ENCODE measurements at places on chromosomes 1 and 21.

- DNase-seq = no peak
Observed at GRCh38 chr1:18761948-18762840, 97.3 kb downstream of the TAS1R2 start.

DNA sequence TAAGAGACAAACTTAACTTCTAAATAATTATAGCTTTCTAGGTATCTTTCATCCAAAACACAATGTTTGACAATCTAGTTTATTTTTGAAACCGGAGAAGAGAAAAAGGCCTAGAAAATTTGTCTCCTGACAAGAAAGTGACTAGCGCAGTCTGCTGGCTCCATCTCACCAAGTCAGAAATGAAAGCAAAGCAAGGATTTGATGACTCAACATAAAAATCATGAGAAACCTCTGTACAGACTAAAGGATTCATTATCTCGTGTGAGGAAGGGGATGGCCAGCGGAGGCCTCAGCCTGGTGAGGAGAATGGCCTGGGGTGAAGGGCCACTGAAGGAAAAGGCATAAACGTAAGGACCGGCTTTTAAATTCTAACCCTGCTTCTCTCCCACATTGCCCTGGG is 20.0 kb upstream of the TSNAX start:
- no peak for DNase-seq

DNA sequence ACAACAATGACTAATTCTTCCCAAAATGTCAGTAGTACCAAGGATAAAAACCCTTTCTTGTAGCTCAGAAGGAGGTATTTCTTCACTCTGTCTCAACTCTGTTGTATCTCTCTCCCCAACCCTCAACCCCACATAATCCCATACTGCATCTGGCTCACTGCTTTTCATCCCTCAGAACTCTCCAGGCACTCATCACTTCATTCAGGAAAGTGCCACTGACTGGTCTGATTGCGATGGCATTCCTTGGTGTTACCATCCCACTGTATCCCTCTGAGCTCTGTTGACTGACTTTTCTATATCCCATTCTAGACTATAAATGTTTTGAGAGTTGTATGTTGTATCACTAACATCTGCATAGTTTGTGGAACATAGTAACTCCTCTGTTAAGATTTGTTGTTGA is 483.5 kb upstream of the ADGRL2 start:
- DNase-seq = no peak

GRCh38 chr1:188670837-188671236 is 1806.8 kb downstream of the BRINP3 start:
- no peak for DNase-seq

DNA sequence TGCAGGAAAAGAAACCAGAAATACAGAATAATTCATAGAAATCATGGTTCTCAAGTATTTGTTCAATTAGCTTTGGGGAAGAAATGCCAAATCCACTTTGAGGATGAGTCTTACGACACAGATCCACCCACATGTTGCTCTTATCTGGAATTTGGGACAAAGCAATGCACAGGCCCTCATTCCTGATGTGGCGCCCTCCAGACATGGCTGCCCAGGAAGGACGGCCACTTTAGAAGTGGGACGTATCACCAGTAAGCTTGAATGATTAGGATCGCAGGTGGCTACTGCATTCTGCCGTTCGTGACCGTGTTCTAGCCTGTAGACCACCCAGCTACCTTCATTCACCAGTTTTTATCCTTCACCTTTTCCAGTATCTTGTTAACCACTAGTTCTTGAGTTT is 20.1 kb upstream of the NCMAP start:
- no peak for DNase-seq

- DNase-seq = no peak
Observed at GRCh38 chr21:28683982-28684752, 308.5 kb downstream of the LTN1 start.

Data from activated naive CD4-positive, alpha-beta T cell treated with Interleukin-2 at 50 U/mL for 16 hours (primary cell).